Natural killer cell (primary cell): ENCODE measurements at places on chromosomes 7 and 10. TPM values are rescaled to one million over a fixed set of nuclear protein-coding genes. Genes with fewer than 3 reads are reported as not detected.

PTPRZ1 gene
- not detected for total RNA-seq

CNPY1 gene
- total RNA-seq, result not detected

TRPV6 gene
- total RNA-seq, result not detected

MPP7 gene
- 21.0 TPM for total RNA-seq

ZNF804B gene
- total RNA-seq, result not detected

OR2A12 gene
- not detected for total RNA-seq

MRC1 gene
- total RNA-seq, result 0.18 TPM

OR13A1 gene
- total RNA-seq, result not detected

MORN4 gene
- total RNA-seq, result 1.6 TPM

SOSTDC1 gene
- total RNA-seq, result not detected

IL15RA gene
- total RNA-seq, result 11.8 TPM

SLC26A3 gene
- total RNA-seq, result not detected

COX15 gene
- 27.9 TPM for total RNA-seq

ZNF488 gene
- not detected for total RNA-seq

OGDHL gene
- not detected for total RNA-seq

RAPGEF5 gene
- total RNA-seq, result 0.26 TPM

UPK3B gene
- total RNA-seq, result 3.3 TPM

PTN gene
- not detected for total RNA-seq

CYP3A4 gene
- not detected for total RNA-seq

ADARB2 gene
- 0.40 TPM for total RNA-seq

EN2 gene
- total RNA-seq, result not detected

TLL2 gene
- total RNA-seq, result not detected

NKX2-3 gene
- total RNA-seq, result not detected
